Femur (tissue), 1 donor: ENCODE measurements at places on chromosomes 11 and 22.

- peak; percentile 70 for DNase-seq
Measured at GRCh38 chr11:9803685-9804418, 140.0 kb downstream of the SWAP70 start.

GRCh38 chr11:19216709-19217374 lies 15.1 kb upstream of the CSRP3 start:
- DNase-seq: no peak

GRCh38 chr11:889257-889656 lies 21.4 kb downstream of the CHID1 start:
- no peak for DNase-seq

DNA sequence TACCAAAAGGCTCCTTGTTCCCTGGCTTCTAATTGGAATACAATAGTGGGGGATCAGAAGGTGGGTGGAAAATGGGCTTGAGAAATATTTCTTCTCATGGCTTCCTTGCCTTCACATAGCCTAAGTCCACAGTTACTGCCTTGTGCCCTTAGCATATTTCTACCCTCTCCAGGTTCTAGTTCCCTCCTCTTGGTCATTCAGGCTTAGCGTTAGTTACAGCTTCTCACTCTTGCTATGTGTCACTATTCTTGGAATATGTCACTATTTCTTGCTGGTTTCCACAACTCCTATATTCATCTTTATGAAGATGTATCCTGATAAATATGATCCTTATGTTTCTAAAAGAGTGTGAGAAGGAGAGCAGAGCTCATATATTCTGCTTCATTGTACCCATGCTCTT lies 2.5 kb downstream of the OR2D2 start:
- no peak for DNase-seq

DNA sequence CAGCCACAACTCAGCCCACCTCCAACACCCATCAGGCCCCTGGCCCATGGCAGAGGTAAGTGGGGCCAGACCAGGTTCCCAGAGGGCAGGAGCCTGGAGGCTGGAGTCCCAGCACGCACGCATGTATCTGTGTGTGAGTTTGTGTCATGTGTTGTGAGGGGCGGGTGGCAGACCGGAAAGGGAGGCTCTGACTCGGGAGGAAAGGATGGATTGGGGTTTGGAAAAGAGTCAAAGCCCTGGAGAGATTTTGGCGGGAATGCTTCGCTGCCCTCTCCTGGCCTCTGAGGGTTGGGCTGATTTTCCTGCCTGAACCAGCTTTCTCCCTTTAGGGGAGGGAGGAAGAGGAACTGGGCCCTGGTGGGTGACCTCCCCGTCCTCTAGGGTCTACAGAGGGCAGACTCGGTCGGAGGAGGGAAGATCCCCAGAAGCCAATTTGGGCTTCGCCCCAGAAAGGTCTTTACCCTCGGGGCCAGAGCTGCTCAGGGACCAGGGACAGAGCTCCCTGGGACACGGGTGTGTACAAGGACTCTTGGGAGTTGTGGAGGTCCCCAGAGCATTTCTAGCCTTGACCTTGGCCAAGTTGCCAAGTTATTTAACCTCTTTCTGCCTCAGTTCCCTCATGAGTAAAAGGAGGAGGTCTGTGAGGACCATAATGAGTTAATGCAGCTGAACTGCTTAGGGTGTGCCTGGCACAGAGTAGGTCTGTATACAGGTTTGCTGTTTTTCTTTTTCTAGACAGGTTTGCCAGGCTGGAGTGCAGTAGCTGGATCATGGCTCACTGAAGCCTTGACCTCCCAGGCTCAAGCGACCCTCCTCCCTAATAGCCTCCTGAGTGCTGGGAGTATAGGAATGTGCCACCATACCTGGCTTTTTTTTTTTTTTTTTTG lies 6.9 kb downstream of the C11orf68 start:
- peak; percentile 81 for DNase-seq

DNA sequence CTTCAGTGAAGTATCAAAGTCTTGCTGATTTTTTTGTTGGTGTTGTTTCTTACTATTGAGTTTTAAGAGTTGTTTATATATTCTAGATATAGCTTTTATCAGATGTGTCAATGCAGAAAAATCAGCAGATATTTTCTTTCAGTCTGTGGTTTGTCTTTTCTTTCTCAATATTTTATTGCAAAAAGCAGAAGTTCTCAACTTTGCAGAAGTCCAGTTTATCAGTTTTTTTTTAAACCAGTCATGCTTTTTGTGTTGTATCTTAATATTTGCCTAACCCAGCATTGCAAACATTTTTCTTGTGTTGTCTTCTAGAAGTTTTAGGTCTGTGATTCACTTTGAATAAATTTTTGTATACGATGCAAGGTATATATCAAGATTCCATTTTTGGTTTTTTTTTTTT lies 7.0 kb downstream of the ASRGL1 start:
- DNase-seq: no peak

GRCh38 chr11:33652930-33653329 lies 47.7 kb downstream of the C11orf91 start:
- no peak for DNase-seq

DNA sequence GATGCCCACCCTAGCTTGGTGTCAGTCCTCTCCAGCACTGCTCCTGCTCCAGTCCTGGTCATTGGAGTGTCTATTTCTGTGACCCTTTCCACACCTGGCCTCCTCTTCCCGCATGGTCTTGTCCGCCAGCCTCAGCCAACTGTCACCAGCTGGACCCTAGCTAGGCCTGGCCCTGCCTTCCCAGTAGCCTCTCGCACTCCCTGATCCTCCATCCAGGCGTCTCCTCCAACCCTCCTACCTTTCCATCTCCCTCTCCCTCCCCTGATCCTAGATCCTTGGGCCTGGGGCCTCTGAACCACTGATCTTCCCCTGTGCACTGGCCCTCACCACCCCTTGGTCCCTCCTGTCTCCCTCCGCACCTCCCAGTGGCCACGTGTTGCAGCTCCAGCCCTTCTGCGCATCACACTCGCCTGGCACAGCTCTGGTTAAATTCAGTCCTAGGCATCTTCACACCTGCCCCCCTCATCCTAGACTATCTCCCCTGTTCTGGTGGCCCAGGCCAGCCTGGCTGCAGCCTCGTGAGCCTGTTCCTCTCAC lies 9.9 kb downstream of the SYNGR1 start:
- no peak for DNase-seq

GRCh38 chr11:69702239-69702691 lies 1.6 kb downstream of the FGF19 start:
- DNase-seq: no peak

GRCh38 chr22:25080855-25081254 lies 118.8 kb upstream of the CRYBB3 start:
- DNase-seq: no peak

DNA sequence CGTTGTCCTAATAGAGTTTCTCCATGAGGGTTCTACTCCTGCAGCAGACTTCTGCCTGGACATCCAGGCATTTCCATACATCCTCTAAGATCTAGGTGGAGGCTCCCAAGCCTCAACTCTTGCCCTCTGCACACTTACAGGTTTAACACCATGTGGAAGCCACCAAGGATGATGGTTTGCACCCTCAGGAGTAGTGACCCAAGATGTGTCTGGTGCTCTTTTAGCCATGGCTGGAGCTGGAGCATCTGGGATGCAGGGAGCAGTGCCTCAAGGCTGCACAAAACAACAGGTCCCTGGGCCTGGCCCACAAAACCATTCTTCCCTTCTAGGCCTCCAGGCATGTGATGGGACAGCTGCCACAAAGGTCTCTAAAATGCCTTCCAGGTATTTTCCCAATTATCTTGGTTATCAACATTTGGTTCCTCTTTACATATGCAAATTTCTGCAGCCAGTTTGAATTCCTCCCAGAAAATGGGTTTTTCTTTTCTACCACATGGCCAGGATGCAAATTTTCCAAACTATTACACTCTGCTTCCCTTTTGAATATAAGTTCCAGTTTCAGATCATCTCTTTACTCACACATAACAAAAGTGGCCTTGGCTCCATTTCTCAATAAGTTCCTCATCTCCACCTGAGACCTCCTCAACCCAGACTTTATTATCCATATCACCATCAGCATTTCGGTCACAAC lies 69.5 kb upstream of the GNAZ start:
- no peak for DNase-seq

GRCh38 chr11:122668562-122669090 lies 13.1 kb downstream of the UBASH3B start:
- DNase-seq: no peak

- no peak for DNase-seq
Measured at GRCh38 chr22:42301742-42302102, 31.3 kb upstream of the TCF20 start.

DNA sequence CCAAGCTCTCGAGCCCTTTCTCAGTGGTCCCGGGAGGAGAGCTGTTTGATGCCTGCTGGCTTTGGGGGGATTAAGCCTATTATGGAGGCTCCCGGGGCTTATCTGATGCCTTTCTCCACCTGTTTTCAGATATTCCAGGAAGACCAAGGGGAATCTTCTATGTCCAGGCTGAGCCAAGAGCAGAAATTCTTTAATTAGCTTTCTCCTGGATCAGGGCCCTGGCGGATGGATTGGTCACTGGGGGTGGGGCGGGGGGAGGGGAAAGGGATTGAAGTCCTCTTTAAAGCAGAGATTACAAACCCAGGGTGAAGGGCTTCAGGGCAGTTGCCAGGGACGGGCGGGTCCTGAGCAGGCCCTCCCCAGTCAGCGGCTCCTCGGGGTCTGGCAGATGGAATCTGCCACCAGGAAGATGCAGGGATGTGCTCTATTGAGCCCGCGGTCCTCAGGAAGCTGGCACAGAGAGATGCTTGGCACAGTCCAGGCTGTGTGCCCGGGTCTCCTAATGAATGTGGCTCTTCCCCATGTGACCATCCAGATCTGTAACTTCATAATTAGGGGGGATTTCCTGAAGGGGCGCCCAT lies 33.6 kb downstream of the MACROD1 start:
- DNase-seq: no peak

- DNase-seq: no peak
Measured at GRCh38 chr11:19173964-19174638, 27.7 kb downstream of the CSRP3 start.

DNA sequence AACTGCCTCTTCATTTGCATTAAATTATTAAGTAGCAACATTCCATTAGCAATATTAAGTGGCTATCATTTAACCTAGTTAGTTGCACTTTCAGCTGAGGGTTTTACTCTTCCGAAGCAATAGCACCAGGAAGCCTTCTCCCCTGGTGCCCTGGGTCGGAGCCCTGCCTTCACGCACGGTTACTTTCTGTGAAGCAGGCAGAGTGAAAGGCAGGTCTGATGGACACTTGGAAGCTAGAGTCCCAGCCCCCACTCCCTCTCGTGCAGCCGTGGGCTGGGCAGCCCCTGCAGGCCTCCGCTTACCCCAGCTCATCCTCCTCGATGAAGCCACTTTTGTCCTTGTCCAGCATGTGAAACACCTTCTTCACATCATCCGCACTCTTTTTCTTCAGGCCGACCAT lies 2.0 kb downstream of the PVALB start:
- no peak for DNase-seq

- no peak for DNase-seq
Measured at GRCh38 chr22:23544852-23545251, 35.2 kb downstream of the IGLL1 start.

DNA sequence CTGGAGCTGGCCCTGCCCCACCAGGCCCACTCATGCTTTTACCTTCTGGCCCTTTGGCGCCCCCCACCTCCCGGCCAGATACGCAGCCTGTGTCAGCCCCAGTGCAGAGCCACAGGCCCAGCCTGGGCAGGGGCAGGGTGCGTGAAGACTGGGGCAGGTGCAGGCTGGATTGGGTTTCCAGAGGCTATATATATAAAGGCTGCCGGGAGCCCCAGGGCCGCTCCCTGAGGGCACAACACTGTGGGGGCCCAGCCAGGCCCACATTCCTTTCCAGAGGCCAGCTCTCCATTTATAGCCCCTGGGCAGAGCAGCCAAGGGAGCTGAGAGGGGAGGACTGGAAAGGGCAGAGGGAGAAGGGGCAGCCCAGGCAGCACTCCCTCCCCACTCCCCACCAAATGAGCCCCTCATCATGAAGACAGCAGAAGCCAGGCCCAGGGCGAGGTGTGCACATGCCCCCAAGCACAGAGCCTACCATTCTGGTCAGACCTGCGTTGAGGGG lies 5.0 kb upstream of the MYOD1 start:
- DNase-seq: peak; percentile 74

DNA sequence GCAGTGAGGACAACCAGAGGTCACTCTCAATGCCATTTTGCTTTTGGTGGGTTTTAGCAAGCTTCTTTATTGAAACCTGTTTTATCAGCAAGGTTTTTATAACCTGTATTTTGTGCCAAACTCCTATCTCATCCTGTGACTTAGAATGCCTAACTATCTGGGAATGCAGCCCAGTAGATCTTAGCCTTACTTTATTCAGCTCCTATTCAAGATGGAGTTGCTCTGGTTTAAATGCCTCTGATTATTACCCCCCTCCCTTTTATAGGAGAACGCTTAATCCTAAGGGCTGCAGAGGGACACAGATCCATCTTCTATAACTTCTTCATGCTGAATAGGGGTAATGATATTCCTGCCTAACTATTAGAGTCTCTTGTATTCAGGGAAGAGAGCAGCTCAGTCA lies 179.1 kb downstream of the KIF18A start:
- no peak for DNase-seq

GRCh38 chr11:71418643-71419042 lies 29.6 kb downstream of the DHCR7 start:
- peak; percentile 59 for DNase-seq

DNA sequence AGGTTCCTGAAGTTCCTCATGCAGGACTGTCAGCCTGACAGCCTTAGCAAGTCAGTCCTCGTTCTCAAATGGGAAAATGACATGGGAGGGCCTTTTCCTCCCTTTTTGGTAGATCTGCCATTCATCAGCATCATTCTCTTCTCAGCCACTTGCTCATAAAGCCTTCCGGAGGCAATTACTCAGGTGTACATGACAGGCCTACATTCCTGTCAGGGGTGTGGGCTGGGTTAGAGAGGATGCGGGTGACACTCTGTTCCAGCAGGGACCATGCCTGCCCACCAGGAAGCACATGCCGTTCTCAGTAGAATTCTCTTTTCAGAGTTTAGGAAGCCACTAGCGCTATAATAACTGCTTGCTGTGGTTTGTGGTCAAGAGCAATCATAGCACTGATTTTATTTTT lies 24.2 kb upstream of the ANKK1 start:
- DNase-seq: no peak

DNA sequence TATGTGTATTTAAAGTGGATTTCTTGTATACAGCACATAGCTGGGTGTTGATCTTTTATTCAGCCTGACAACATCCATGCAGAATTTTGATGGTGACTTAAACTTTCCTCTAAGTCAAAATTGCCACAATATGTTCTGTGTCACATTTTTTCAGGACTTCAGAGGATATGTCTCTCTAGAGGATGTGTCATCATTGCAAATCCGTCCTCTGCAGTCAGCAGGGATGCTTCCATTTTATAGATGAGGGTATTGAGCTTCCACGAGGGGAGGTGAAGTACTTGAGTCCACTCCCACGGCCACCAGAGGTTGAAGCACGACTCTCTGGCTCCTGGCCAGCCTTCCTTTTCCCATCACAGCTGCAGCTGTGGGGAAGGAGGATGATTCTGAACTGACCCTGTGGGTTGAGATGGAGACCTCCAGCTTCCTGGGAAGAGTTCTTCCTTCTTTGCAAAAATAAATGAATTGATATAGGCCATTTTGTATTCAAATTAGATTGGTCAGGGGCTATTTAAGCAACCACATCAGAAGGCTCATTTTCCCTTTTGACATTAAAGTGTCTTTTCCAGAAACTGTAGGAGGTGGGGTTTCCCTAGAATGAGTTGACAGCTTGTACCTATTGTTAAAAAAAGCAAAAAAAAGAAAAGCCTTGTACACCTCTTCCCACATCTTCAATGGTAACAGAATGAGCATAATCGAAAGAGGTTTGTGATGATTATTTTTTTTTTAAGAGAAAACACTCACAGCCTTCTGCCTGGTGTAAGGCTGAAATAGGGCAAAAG lies 55.2 kb upstream of the MYEOV start:
- DNase-seq: no peak
